ENCODE measurements at places on chromosomes 1 and 21.

DNA sequence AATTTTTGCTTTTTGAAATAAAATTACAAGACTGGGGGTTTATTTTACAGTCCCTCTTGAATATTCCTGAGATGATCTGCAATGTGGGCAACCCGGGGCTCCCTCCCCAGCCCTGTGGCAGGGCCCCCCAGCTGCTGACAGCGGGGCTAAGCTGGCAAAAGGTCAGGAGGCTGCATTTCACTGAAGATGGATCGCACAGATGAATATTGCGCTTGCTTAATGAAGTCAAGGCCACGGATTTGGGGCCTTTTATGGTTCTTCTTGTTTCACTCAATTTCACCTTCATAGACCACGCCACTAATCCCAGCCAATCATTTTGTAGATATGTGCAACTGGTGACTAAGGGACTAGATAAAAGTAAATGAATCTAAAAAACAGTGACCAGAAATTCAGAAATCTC, 50.8 kb upstream of the SLC22A15 start:
- no peak for DNase-seq

GRCh38 chr21:38806153-38806941, 618 bp downstream of the ETS2 start:
- no peak for DNase-seq

- DNase-seq = no peak
These were observed 5.9 kb downstream of the TTC39A start for GRCh38 chr1:51324251-51325010.

GRCh38 chr1:42979896-42980800, 21.5 kb upstream of the SLC2A1 start:
- no peak for DNase-seq

- DNase-seq = no peak
These were observed 351.9 kb downstream of the S1PR1 start for GRCh38 chr1:101588677-101589076.

GRCh38 chr1:242184955-242185354, 186.1 kb upstream of the MAP1LC3C start:
- DNase-seq = no peak

DNA sequence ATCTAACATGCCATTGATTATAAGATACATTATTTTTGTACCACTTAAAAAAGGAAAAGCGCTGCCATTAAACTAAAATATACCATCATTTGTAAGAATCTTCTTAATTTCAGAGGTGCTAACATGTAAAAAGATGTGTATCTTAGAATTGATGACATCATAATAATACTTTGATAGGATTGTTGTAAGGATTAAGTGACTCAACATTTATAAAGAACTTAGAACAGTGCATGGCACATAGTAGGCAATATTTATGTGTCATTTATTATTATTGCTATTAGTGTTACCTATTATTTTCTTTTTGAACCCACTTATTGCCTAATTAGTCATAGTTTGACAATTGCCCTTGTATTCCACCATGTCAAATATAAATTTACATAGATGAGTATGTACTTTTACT, 21.8 kb downstream of the HIPK1 start:
- no peak for DNase-seq

DNA sequence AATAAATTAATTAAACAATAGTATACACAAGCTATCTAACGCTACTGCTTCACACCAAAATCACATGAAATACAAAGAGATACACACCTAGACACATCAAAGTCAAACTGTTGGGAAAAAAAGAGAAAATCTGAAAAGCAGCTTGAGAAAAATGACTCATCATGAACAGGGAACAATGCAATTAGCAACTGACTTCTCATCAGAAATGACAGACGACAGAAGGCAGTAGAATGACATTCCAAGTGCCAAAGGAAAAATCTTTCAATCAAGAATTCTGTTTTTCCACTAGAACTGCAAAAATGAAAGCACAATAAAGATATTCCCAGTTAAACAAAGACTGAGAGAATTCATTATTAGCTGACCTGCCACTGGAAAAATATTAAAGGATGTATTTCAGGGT, 57.2 kb downstream of the CAPN9 start:
- DNase-seq = no peak

- DNase-seq = no peak
These were observed 71.1 kb downstream of the EPB41 start for GRCh38 chr1:28985427-28985826.

GRCh38 chr1:226422478-226422877, 14.6 kb upstream of the PARP1 start:
- DNase-seq = no peak

DNA sequence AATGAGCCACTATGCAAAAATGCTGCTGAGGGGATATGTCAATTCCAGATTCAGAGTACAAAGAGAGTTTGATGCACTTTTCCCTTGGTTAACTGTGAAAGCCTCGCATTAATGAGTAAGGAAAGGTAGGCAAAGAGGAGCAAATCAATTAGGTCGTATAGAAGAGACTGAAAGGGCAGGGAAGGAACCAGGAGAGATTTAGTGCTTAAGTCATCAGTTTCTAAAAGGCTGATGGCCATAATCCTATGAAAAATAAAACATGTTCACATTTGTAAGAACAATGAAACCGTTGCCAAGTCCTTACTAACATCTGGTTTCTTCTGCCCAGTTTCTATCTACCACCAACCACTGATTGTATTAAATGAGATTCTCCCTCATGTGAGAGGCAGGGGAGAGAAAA, 118.4 kb upstream of the PALMD start:
- no peak for DNase-seq

DNA sequence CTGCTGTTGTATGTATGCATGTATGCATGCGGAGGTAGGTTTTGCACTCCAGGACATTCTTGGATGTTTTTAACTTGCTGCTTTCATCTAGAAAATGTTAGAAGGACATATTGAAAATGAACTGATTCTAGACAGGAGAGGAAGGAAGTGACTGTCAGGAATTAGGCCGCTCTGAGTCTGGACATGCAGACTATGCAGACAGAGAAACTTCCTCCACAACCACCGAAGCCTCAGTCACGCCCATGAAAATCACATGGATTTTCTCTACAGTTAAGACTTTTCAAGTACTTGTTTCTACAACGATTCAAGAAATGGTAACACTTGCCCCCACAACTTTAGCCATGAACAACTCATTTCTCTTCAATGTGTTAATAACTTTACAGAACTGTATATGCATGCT, 211.1 kb downstream of the SMYD3 start:
- DNase-seq = no peak

DNA sequence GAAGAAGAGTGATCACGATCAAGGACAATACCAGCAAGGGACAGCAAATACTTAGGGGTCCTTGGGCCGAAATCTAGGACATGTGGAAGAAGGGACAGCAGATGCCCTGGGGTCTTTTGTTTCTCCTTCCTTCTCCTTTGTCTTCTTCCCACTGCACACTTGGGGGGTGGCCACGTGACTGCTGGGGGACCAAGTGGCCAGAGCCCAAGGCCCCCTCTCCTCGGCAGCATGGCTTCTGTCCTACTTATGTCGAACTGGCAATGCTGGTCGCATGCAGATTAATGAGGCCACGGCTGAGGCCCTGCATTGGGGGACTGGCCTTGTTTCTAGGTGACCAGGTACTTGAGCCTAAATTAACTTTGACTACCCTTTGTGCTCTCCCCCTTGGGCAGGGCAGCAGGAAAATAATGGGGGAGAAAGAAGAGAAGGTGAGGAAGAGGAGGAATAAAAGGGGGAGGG, 83.0 kb downstream of the GRIK3 start:
- DNase-seq = no peak

GRCh38 chr1:90745972-90746371, 28.9 kb upstream of the BARHL2 start:
- DNase-seq = no peak

- no peak for DNase-seq
These were observed 4.0 kb upstream of the PLCH2 start for GRCh38 chr1:2472109-2472508.

DNA sequence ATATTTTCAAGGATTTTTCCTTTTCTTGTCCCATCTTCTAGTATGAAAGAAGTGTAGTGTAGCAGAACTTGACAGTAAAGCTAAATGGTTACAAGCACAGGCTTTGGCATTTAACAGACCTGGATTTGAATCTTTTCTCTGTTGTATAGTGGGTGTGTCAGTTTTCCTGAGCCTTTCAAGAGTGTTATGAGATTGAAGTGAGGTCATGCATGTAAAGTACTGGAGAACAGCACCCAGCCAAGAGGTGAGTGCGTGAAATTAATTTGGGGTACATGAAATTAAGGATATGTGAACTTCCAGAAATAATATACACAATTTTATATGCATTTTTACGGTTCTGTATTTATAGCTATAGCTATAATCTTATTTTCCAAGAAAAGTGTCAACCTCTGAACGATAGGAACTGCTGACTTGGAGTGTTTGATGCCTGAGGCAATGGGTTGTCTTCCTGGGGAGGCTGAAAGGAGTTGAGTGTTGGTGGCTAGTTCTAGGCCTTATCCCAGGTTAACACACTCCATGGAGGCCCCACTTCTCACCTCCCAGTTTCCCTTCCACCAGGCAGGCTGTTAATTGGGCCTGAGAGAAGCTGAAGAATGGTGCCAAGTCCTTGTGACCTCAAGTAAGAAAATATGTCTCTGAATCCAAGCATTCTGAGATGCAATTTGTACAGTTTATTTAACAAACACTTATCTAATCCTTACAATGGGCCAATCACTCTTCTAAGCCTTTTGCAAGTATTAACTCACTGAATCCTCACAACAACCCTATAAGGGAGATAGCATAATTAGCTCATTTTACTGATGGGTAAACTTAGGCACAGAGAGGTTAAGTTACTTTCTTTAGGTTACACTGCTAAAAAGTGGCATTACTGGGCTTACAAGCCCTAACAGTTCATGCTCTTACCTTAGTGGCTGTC, 4.4 kb downstream of the ROR1 start:
- no peak for DNase-seq

DNA sequence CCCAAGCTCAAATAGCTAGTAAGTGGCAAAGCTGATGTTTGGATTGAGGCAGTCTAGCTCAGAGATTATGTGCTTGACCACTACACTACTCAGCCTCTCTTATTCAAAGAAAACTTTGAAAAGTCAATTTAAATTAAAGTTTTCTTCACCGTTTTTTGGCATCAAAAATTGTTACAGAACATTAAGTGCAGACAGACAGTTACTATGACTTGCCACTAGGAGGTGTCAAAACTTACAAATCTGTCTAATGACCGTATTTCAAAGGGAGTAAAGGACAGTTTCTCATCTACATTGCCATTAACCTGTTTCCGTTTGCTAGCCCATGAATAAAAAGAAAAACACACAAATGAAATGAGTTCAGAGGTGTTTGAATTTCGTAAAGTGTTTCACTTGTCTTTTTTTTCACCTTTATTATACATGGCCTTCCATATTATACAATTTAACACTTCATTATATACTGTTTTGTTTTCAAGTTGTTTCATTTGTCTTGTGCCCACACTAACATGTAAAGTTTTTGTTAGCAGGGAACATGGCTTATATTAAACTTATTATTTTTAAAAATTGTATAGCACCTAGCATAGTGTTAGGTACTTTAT, 57.4 kb upstream of the MTF2 start:
- DNase-seq = peak; percentile 77

- no peak for DNase-seq
These were observed 79.6 kb downstream of the PSMG1 start for GRCh38 chr21:39103689-39104088.

DNA sequence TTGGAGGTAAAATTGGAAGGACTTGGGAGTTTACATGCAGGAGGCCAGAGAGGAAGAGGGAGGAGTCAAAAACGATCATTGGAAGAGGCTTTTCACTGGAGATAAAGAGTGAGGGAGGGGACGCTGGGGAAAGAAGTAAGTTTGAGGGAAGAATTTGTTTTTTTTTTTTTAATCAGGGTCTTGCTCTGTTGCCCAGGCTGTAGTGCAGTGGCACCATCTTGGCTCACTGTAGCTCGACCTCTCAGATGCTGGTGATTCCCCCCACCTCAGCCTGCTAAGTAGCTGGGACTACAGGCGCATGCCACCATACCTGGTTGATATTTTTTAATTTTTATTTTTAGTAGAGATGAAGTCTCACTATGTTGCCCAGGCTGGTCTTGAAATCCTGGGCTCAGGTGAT, 1.2 kb upstream of the MROH7 start:
- DNase-seq = no peak

DNA sequence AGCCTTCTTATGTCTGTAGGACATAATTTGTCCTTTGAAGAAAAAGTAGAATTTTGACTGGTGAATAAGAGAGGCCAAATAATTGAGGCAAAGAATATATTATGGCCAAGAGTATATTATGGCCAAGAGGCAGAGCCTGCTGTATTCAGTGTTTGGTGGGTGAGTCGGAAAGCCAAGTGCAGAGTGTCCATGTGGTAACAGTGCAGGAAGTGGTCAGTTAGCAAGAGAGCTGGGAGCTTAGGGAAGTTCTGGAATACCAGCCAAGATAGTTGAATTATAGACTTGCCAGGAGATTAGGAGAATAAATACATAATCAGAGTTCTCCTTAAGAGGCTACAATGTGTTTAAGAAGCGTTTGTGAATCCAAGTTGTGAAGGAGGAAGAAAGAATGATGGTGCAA, 131.5 kb upstream of the LMO4 start:
- no peak for DNase-seq

DNA sequence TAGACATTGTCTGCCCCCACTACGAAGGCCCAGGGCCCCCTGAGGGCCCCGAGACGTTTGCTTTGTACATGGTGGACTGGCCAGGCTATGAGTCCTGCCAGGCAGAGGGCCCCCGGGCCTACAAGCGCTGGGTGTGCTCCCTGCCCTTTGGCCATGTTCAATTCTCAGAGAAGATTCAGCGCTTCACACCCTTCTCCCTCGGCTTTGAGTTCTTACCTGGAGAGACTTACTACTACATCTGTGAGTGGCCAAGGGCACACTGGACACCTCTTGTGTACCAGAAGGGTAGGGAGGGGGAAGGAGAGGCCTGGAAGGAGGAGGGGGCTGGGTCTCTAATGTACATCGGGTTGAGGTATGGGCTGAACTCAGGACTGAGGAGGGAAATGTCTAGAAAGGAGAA, 3.2 kb downstream of the EFNA4 start:
- DNase-seq = no peak

DNA sequence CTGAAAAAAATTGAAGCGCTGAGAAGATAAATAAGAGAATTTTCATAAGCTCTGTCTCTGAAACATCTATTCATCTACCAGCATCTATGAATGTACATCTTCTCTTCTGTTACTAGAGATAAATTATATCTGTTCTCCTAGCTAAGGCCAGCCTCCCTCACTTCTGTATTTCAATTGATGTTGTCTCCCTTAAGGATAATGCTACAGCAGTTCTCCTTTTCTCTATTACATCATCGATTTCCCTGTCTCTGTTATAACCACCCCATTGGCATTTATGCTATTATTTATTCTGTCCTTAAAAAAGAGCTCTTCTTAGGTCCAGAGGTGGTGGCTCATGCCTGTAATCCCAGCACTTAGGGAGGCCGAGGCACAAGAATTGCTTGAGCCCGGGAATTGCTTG, 42.9 kb upstream of the TMCO2 start:
- peak; percentile 19 for DNase-seq

Measured in AML-193 (cell line).